ENCODE measurements at places on chromosomes 11 and 22.
A peak's percentile ranks its signal among the peaks of the same experiment; 100 is the strongest.

GRCh38 chr22:48187356-48187755 lies 1424.9 kb downstream of the TBC1D22A start:
- no peak for DNase-seq

GRCh38 chr11:84145616-84146185 lies 859.5 kb upstream of the CCDC90B start:
- no peak for DNase-seq

- no peak for DNase-seq
These were observed at the start of the genes RIBC2 and SMC1B for GRCh38 chr22:45413368-45414211. TSS of gene RIBC2 (plus strand) at chr22:45413693. CDS start at chr22:45413887, 194 bp downstream. TSS of gene SMC1B (minus strand) at chr22:45413599. CDS start at chr22:45413567, 32 bp downstream.

DNA sequence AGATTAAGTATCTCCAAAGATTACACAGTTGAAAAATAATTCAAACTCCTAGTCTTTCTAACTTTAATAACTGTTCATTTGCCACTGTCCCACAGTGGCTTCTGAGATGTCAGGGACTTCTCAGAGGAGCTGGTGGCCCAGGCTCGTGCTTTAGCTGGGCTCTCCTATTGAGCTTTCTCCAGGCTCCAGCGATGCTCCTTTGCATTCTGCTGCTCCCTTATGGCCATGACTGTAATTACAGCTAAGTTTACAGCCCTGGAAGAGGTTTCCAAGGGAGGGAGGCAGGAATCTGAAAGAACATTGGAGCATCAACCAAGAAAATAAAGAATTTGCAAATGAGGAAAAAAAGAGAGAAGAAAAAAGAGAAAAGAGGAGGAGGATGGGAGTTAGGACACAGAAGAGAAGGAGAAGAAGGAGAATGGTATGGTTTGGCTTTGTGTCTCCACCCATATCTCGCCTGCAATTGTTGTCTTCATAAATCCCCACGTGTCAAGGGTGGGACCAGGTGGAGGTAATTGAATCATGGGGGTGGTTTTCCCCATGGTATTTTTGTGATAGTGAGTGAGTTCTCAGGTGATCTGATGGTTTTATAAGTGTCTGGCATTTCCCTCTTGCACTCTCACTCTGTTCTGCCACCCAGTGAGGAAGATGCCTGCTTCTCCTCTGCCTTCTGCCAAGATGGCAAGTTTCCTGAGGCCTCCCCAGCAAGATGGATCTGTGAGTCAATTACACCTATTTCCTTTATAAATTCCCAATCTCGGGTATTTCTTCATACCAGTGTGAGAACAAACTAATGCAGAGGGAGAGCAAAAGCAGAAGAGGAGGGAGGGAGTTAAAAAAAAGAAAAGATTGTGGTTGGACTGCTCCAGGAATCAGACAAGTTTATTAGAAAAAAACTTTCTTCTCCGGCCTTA lies 857.0 kb downstream of the KCNA4 start:
- DNase-seq = no peak

GRCh38 chr22:26778372-26778771 lies 121.0 kb downstream of the MIAT start:
- DNase-seq = no peak

GRCh38 chr11:73258104-73259035 lies 13.8 kb upstream of the P2RY6 start:
- DNase-seq = no peak

GRCh38 chr11:133968300-133968699 lies 11.5 kb upstream of the IGSF9B start:
- DNase-seq = no peak

GRCh38 chr11:111718436-111718835 lies 47.8 kb downstream of the PPP2R1B start:
- no peak for DNase-seq

DNA sequence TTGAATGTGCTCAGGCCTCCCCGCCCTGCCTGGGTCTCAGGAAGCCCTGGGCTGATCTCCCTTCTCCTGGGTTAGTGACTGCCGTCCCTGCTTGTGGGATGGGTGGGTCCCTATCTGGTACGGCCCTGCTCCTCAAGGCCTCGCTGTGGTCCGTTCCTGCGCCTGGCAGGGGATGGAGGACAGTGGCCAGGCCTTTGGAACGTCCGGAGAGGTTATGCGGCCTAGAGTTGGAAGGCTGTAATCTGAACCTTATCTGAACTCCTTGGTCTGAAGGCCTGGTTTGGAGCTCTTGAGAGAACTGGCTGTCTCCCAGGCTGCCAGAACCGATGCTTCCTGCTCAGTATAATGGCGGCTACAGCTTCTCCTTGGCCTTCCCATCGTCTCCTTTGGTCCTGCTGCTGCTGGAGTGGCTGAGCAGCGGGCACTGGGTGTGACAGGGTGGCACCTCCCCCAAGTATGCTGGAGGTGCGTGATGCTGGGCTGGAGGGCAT lies 72.8 kb downstream of the FLI1 start:
- no peak for DNase-seq

- DNase-seq = no peak
These were observed 139.6 kb upstream of the E2F8 start for GRCh38 chr11:19380375-19380774.

GRCh38 chr11:96143041-96143521 lies 199.9 kb downstream of the MAML2 start:
- DNase-seq = no peak

GRCh38 chr11:16774936-16775613 lies 36.6 kb downstream of the C11orf58 start:
- DNase-seq = no peak

- DNase-seq = no peak
These were observed 58.6 kb downstream of the HIPK3 start for GRCh38 chr11:33315822-33316221.

DNA sequence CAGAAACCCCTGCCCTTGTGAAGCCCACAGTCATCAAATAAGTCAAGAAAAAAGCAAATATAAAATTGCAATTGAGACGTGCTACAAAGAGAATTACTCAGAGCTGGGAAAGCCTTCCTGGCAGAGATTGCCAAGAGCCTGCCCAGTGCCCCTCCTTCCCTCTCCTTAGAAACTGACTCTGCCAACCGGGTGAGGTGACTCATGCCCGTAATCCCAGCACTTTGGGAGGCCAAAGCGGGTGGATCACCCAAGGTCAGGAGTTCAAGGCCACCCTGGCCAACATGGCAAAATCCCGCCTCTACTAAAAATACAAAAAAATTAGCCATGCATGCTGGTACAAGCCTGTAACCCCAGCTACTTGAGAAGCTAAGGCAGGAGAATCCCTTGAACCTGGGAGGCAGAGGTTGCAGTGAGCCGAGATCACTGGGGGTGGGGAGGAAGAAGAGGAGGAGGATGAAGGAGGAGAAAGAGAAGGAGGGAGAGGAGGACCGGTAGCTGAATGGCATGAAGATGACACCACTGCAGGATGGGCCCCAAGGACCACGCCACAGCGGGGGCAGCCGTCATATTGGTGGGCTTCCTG lies 76.1 kb upstream of the RTL6 start:
- no peak for DNase-seq

DNA sequence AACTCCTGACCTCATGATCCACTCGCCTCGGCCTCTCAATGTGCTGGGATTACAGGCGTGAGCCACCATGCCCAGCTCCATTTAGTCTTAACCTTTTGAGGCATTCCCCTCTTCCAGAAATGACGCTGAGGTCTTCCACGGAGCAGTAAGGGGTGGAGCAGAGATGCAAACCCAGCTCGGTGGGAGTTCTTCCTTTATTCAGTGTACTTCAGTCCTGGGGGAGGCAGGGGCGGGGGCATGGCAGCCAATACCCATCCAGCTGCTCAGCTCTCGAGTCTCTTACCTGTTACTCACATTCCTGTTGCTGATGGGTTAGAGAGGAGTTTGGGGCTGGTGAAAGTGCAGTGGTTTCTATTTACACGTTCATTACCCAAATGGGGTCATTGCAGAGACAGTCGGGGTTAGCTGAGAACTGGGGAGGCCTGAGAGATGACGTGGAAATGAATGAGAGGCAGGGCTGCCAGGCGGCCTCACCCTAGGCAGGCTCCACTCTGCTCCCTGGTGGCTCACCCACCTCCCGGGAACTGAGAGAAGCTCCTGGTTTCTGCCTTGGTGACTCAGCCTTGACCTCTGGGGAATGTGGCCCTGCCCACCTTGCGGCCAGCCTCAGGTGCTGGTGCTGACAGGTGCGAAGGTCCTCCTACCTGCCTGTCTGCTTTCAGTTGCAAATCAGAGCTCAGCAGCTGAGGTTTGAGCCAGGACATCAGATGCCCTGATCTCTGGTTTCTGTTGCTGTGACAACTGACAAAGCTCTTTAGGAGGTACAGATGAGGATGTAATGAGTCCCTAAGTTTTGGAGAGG lies 13.4 kb upstream of the ST14 start:
- peak; percentile 9 for DNase-seq

GRCh38 chr11:23103416-23103815 lies 243.1 kb upstream of the CCDC179 start:
- no peak for DNase-seq

GRCh38 chr11:5257296-5257695 lies 2.7 kb upstream of the HBG2 start:
- DNase-seq = no peak

DNA sequence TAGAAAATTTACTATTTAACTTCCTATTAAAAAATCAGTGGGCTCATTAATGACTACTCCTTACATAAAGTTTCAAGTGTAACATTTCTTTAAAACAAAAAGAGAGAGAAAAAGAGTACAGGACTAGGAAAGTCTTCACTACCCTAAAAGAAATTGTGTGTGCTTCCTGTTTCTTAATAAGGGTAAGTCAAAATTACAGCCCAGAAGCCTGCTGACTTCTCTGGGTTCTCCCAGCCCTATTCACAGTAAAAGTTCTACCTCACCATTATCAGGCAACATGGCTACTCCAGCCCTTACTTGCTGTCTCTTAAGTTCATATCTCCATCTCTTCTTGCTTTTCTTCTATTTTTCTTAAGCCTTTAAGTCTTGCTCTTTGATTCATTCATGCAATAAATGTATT lies 20.3 kb upstream of the ZC3H12C start:
- DNase-seq = no peak

DNA sequence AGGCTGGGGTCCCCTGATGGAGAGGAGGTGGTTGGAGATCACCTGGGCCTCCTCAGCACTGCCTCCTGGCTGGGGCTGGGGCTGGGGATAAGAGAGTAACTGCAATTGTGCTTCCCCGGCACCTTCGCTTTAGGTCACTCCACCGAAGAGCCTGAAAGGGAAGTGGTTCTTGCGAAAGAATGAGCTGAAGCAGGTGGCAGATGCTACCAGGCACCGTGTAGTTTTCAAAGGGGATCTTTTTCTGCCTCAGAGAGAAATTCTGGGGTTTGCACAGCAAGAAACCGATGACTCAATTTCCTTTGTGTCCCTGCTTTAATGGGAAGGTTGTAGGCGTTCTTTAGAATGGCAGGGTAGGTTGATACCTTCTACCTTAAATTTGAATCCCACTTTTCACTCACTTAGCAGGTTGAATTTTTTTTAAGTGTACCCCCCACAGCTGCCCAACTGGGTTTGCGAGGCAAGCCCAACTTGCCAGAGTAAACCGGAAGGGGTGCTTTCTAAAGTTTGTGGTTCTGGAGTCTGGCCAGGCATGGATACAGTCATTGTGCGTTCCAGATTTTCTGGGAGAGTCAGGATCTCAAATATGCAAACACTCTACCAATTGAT lies 5.3 kb downstream of the CD44 start:
- DNase-seq = no peak

GRCh38 chr22:24807284-24807950 lies 1.4 kb downstream of the SGSM1 start:
- DNase-seq = no peak

DNA sequence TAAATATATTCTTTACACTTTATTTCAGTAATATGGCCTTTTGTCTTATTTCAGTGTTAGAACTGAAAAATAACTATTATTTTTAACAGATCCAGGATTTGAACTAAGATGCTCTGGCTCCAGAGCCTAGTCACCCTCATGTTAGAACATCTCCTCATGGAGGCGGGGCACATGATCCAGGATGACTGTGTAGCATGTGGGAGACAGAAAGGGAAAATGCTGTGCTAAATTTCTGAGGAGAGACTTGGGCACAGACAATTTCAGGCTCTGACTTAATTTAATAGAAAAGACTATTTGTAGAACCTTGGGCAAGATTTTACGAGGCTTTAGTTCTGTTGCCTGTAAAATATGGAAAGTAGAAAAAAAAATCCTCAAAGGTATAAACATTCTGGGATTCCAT lies 24.1 kb downstream of the CTSC start:
- DNase-seq = no peak

DNA sequence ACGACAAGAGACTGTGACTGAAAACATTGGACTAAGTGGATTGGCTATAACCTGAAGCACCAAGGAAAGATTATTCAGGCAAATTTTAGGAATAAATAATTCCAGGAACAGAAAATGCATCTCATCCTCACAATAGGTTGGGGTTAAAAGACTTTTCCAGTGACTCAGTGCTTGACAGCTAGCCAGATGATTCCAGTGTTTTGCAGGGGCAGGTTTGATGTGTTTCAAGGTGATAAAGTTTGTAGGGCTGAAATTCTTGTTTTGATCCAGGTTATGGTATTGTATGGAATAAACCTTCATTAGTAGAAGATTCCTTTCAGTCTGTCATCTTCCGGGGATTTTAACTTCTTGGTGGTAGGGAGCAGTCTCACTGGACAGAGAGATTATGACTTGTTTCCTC lies 2.3 kb downstream of the EXT2 start:
- no peak for DNase-seq

DNA sequence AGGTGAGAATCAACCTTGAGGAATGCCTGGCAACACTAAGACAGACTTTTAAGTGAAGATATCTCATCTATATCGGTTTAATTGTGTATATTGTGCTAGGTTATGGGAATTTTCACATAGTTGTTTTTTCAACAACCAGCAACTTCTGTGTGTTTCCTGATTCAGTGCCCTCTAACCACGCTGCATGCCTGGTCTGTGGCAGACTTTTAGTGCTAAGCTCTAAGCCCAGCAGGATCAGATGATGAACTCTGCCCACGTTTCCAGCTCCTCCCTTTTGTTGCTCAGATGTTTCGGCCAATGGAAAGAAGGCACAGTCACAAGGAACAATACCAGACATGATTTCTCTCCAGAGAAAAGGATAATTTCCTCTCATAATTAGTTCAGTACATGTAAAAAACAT lies 1.4 kb upstream of the VWA5A start:
- no peak for DNase-seq

- no peak for DNase-seq
These were observed 28.7 kb downstream of the CECR2 start for GRCh38 chr22:17397756-17398547.

DNA sequence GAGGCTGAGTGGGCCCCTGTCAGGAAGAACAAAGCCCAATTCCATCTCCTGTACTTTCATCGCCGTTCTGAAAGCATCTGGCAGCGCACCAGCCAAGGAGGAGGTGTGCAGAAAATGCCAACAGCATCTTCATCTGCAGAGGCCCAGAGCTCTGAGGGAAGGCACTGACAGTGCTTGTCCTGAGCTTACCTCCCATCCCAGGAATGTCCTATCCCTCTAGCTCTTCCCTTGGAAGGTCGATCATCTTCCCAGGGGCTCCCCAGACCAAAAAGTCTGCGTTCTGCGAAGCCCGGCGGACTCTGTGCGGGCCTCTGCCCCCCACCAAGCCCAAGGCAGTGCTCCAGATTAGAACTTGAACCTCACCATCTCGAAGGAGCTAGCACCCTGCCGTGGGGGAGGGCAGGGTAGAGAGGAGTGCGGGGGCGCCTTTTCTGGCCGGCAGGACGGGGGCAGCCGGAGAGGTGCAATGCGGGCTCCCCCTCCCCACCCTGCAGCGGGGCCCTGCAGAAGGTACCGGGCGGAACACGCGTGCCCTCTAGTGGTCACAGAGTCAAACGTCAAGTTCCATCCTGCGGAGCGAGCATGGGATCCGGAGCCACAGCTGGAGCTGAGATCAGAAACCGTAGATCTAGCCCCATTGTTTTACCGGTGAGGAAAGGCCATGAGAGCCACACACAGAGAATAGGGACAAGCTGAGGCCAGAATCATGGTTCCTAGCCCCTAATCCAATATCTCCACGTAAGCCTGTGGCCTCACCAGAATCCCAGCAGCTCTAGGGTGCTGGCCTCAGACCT lies 5.0 kb downstream of the SCN2B start:
- peak; percentile 76 for DNase-seq

- no peak for DNase-seq
These were observed 6.2 kb downstream of the GLB1L3 start for GRCh38 chr11:134282121-134283045.
